ENCODE measurements at places on chromosomes 5 and 9.

GRCh38 chr9:99019510-99020331 lies 76.0 kb downstream of the COL15A1 start:
- DNase-seq, result no peak

DNA sequence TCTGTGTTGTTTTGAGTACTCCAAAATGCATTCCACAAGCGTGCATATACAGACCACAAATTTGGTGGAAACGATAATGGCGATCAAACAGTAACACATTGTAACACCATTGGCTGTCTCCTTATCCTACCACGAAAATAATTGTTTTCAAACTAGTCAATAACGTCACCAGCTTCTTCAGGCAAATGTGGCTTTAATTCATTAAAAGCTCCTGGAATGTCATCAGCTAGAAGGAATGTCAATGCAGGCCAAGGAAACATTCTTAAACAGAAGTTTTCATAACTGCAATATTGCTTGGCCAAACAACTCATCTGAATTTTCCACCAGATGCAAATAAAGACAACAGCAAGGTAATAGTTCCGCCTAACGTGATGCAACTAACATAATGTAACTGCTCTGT lies 71.6 kb upstream of the XPA start:
- DNase-seq, result no peak

DNA sequence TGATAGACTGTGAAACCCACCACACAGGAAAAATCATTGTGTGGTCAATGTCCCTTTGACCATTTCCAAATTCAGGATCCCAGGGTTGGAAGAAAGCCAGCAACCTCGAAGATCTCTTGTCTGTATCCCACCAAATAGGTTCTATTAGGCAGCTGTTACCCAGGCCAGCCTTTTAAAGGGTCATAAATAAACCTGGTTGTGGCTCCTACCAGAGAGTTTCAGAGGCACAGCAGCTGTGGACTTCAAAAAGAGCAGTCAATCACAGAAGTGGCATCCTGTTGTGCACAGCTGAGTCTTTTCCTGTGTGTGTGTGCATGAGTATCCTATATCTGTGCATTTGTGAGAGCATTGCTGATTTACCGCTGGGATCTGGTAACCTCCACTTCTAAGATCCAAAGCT lies 23.7 kb upstream of the OR2S2 start:
- no peak for DNase-seq

GRCh38 chr9:17013010-17013409 lies 121.8 kb upstream of the CNTLN start:
- DNase-seq, result no peak

DNA sequence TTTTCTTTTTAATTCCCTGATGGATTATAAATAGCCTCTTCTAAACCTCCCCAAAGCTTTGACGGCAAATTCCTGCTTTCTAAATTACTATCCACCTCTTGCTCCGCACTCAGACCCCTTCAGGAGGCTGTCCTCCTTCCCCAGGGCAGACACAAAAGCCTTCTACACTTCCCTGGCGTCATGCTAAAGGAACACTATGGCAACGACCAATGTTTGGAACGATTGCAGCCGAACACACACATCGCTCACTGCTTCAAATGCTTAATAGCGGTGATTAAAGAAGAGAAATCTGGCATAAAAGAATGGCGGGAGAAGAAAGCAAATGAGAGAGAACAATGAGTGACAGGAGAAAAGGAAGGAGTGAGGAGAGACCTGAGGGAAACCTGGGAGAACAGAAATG lies 297.3 kb downstream of the MLLT3 start:
- no peak for DNase-seq

DNA sequence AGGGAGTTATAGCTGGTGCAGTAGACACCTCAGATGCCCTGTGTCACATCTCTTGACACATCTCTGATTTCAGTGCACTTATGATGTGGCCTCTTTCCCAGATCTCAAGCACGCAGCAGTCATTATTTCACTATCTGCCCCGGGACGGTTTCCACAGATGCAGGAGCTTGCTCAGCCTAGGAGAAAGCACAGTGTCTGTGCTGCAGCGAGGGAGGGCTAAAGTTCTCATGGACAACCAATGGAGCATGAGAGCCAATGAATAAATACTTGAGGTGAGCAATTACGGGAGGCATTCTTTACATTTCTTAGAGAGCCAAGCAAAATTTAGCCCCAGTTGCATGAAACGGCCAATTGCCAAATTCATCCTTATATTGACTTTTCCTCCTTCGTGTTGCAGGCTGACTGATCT lies 7.4 kb upstream of the MOB3B start:
- DNase-seq, result no peak

DNA sequence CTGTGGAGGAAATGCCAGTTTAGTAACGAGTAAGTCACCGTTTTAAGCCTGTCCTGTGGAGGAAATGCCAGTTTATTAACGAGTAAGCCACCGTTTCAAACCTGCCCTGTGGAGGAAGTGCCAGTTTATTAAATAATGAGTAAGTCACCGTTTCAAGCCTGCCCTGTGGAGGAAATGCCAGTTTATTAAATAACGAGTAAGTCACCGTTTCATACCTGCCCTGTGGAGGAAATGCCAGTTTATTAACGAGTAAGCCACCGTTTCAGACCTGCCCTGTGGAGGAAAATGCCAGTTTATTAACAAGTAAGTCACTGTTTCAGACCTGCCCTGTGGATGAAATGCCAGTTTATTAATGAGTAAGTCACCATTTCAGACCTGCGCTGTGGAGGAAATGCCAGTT lies 18.9 kb upstream of the PDCD6 start:
- no peak for DNase-seq

- no peak for DNase-seq
These were observed 883.6 kb upstream of the C9orf72 start for GRCh38 chr9:28456861-28457260.

DNA sequence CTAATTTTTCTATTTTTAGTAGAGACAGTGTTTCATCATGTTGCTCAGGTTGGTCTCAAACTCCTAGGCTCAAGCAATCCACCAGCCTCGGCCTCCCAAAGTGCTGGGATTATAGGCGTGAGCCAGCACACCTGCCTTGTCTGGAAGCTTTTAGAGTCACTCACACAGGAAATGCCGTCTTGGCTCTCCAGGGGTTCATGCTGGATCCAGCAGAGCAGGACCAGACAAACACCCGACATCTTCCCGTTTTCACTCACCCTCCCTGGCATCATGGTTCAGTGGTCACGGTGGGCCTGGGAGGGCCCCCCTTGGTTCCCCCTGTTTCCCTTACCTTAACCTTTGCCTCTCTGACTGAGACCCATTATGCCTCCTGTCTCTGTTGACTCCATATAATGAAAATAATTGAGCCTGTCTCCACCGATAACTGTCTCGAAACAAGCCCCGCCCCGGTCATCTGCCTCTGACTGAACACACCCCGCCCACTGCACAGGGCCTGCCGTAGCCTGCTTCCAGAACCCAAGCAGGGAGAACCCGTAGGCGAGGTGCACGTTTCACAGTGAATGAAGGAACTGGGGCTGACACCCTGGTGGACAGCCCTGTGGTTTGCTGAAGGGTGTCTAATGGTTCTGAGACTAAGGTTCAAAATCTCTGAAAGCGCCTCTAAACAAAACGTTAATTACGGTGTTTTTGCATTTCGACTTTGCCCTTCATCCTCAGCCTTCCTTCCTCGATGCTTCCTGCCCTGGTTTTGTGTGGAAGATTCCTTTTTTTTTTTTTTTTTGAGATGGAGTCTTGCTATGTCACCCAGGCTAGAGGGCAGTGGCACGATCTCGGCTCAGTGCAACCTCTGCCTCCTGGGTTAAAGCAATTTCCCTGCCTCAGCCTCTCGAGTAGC lies 39.7 kb upstream of the SPRY4 start:
- no peak for DNase-seq

- DNase-seq, result no peak
These were observed 50.0 kb upstream of the ICE1 start for GRCh38 chr5:5372511-5372910.

GRCh38 chr5:175457466-175457865 lies 13.5 kb upstream of the DRD1 start:
- DNase-seq, result peak; percentile 60

- no peak for DNase-seq
These were observed 21.0 kb upstream of the IER5L start for GRCh38 chr9:129199044-129199435.

DNA sequence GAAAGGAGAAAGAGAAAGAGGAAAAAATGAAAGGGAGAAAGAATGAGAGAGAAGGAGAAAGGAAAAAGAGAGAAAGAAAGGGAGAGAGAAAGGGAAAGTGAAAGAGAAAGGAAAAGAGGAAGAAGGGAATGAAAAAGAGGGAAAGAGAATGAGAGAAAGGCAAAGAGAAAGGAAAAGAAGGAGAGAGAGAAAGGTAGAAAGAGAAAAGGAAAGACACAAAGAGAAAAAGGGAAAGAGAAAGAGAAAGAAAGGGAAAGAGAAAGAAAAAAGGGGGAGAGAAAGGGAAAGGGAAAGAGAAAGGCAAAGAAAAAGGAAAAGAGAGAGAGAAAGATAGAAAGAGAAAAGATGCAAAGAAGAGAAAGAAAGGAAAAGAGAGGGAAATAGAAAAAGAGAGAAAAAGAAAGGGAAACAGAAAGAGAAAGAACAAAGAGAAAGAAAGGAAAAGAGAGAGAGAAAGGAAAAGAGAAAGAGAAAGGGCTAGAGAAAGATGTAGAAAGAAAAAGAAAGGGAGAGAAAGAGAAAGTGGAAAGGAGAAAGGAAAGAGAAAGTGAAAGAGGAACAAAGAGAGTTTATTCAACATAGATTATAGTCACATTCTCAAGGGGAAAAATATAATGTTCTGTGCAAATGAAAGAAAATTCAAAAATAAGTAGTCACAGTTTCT lies 165.2 kb downstream of the TMEM38B start:
- no peak for DNase-seq

GRCh38 chr5:71666321-71666720 lies 52.8 kb upstream of the CARTPT start:
- DNase-seq, result no peak

DNA sequence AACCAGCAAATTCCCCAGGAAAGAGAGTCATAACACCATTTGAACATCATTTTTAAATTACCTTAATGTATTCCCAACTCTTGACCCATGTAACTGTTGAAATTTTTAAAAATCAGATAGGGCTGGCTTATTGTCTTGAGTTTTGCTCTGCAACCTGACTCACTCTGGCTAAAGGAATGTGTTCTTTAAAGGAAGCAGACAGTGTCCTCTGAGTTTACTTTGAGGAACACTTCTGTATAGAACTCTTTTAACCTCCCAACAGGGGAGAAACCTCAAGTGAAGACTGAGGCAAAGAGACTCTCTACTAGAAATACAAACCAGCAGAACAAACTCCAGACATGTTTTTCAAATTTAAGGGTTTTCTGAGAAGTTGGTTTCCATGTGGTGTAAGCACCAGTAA lies 248.9 kb downstream of the CWC27 start:
- no peak for DNase-seq

- DNase-seq, result no peak
These were observed 69.2 kb downstream of the SPATA31D1 start for GRCh38 chr9:82057805-82058204.

- DNase-seq, result no peak
These were observed 190.4 kb downstream of the DRD1 start for GRCh38 chr5:175253597-175253996.

GRCh38 chr5:81825237-81825636 lies 74.3 kb upstream of the SSBP2 start:
- no peak for DNase-seq

DNA sequence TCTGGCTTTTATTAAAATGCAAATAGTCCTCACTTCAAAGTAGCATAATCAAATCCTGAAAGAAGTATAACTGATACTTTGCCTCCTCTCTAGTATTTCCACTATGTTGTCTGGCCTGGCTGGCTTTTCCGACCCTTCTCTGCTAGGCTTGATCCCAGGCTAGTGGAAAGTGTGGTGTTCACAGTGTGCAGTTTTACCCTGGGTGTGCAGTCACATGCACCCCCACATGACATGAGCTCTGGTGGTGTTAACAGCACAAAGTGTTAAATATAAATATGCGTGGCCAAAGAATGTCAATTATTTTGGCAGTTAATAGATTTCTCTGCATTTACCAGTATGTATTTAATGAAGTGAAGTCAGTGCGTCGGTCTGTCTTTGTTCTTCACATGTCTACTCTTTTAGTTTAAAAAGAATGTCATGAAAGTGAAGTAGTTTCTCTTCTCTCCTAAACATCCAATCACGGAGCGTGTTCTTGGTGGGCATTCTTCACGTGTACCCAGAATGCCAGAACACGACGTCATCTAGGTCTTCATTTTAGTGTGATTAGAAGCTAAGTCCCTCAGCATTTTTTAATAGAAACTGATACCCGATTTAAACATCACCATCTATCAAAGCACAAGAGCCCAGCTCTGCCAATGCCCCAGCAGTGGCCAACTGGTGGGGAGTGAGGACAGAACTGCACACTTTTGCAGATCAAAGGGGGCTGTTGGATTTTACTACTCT lies 286.4 kb downstream of the FANCC start:
- no peak for DNase-seq

- no peak for DNase-seq
These were observed 207.9 kb downstream of the CNTLN start for GRCh38 chr9:17342696-17343095.

DNA sequence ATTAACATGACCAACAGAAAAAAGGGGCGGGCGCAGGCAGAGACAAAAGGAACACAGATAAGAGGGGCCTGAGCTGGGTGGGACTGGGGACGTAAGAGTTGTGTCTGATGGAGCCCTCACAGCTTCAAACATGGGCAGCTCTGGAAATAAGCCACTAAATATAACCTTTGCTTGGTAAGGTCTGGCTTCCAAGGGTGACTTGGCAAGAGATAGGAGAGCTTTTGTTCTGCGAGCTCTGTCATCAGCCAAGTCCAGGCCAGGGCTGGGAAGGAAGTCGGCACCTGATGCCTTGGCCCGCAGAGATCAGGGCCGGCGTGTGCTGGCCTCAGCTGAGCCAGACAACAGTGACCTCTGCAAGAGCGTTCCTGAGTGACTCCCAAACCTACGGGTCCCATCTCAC lies 11.8 kb downstream of the TRUB2 start:
- no peak for DNase-seq

DNA sequence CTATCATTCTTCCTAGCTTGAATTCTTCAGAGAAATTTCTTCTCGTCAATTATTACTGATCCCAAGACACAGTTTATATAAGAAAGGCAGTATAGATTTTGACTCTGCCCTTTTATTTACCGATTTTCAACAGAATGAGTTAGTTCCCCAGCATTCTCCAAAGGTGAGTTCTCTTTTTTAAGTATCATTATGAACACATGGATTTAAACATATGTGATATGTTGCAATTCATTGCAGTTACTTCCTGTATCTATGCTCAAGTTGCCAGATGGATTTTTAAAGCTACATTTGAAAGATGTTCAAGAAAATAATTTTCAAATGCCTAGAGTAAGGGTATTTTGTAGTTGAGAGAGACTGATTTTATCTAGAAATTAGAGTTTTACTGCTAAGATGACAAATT lies 8.4 kb downstream of the WDR41 start:
- no peak for DNase-seq

GRCh38 chr5:44535621-44536020 lies 146.4 kb upstream of the FGF10 start:
- DNase-seq, result no peak

DNA sequence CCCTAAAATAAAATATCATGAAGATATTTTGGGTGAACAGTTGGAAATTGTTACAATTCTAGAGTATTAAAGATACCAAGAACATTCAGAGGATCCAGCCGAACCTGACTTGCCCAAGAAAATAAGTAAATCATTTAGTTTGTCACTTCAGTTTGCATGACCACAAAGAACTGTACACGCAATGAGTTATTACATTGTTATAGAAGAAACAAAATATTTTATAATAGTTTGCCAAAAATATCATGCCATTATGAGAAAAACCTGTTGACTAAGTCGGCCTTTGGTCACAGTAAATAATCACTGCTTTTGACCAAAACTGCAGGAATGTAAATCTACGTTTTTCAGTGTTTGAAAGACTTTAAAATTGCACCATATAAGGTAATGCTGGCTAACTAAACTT lies 27.9 kb downstream of the TRIO start:
- no peak for DNase-seq

Data from activated CD4-positive, alpha-beta T cell treated with anti-CD3 and anti-CD28 coated beads, Interleukin-2, Interleukin-4, amounts not matched to agents 100 ng/mL and 50 ng/mL, durations not matched to agents 16 hours and 8 hours (primary cell).